ENCODE measurements at places on chromosomes 2 and 18.

DNA sequence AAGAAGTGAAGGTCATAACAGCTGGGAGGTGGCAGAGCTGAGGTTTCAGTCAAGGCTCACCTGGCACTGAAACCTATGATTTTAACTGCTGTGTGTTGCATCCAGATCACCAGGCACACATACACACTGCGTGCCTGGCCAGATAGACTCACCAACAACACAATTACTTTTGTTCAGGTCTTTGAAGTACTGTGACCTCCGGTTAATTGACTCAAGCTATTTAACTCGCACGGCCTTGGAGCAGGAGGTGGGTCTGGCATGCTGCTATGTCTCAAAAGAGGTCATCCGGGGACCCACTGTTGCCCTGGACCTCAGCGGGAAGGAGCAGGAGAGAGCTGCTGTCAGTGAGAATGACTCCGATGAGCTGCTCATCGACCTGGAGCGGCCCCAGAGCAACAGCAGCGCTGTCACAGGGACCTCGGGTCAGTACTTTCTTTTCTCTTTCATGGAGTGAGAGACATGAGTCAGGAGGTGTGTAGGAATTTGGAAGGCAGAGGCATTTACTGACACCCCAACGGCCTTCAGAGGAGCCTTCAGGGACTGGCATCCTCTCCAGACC lies 104.1 kb downstream of the ESCO1 start:
- no peak overlapping the region for H3K4me3 ChIP-seq
- H3K27ac ChIP-seq, result no peak overlapping the region
- DNase-seq, result no peak

GRCh38 chr2:177746358-177746757 lies 326.2 kb downstream of the PDE11A start:
- no peak for DNase-seq
- no peaks in the 10 kb centered on the region for H3K27me3 ChIP-seq
- H3K4me1 ChIP-seq, result no peaks in the 10 kb centered on the region
- no peak overlapping the region for H3K4me3 ChIP-seq

GRCh38 chr2:72883356-72883962 lies 3.7 kb upstream of the SPR start:
- no peak overlapping the region for H3K27ac ChIP-seq
- no peak overlapping the region for H3K4me3 ChIP-seq
- no peak for DNase-seq
- H3K27me3 ChIP-seq, result peaks cover 12% of the 10 kb centered on the region
- peaks cover 14% of the 10 kb centered on the region for H3K4me1 ChIP-seq

- no peaks in the 10 kb centered on the region for H3K36me3 ChIP-seq
- H3K27ac ChIP-seq, result peak overlapping the region; percentile 90
- no peaks in the 10 kb centered on the region for H3K27me3 ChIP-seq
- peak; percentile 49 for DNase-seq
- H3K4me3 ChIP-seq, result peak overlapping the region; percentile 90
Measured at GRCh38 chr18:812376-813171, 532 bp upstream of the YES1 start.

GRCh38 chr18:7941533-7941932 lies 374.4 kb downstream of the PTPRM start:
- DNase-seq, result peak; percentile 88
- H3K27me3 ChIP-seq, result no peaks in the 10 kb centered on the region
- H3K27ac ChIP-seq, result no peak overlapping the region
- no peak overlapping the region for H3K4me3 ChIP-seq

Measured in spinal cord (tissue), 10 donors.